Airway epithelial cell (primary cell): ENCODE measurements at places on chromosomes 2 and 18. TPM values are rescaled to one million over a fixed set of nuclear protein-coding genes. Genes with fewer than 3 reads are reported as not detected.

The CPLX4 gene
- not detected in 2 replicates for total RNA-seq

The AOX1 gene
- 3.7 and 10.6 TPM in 2 replicates for total RNA-seq

The ALPP gene
- not detected in 2 replicates for total RNA-seq

The POTEI gene
- total RNA-seq: not detected in 2 replicates

The SLC4A3 gene
- 5.9 and 6.5 TPM in 2 replicates for total RNA-seq

The CHST9 gene
- 3.0 and 3.2 TPM in 2 replicates for total RNA-seq

The FEV gene
- total RNA-seq: not detected in 2 replicates

The TUBA3E gene
- total RNA-seq: not detected in 2 replicates

The SCN7A gene
- not detected in 2 replicates for total RNA-seq

The HRH4 gene
- 0.07 TPM in 1 of 2 replicates, not detected in the other for total RNA-seq

The C2orf66 gene
- 0.09 and 0.56 TPM in 2 replicates for total RNA-seq

The C2orf92 gene
- 0.60 and 0.85 TPM in 2 replicates for total RNA-seq

The POMC gene
- total RNA-seq: 0.85 and 0.88 TPM in 2 replicates

The CCDC178 gene
- 0.98 TPM in 1 of 2 replicates, not detected in the other for total RNA-seq

The ABCG5 gene
- total RNA-seq: not detected in 2 replicates

The ORC4 gene
- 40.3 and 42.6 TPM in 2 replicates for total RNA-seq

The RPRM gene
- total RNA-seq: not detected in 2 replicates

The HNMT gene
- 8.4 and 9.0 TPM in 2 replicates for total RNA-seq

The ABCB11 gene
- total RNA-seq: 0.07 and 0.28 TPM in 2 replicates

The SERPINB3 gene
- total RNA-seq: 149 and 212 TPM in 2 replicates

The ZBTB7C gene
- 2.6 and 3.5 TPM in 2 replicates for total RNA-seq

The CRIM1 gene
- 69.7 and 71.9 TPM in 2 replicates for total RNA-seq

The MALL gene
- 126 and 169 TPM in 2 replicates for total RNA-seq

The RAB17 gene
- 0.85 and 4.7 TPM in 2 replicates for total RNA-seq

The AQP12A gene
- total RNA-seq: not detected in 2 replicates

The CNRIP1 gene
- 0.33 and 0.35 TPM in 2 replicates for total RNA-seq

The SPEG gene
- total RNA-seq: 7.5 and 9.0 TPM in 2 replicates

The PPP1R1C gene
- 2.2 and 14.6 TPM in 2 replicates for total RNA-seq

The UGT1A3 gene
- 0.35 TPM in 1 of 2 replicates, not detected in the other for total RNA-seq
